IPS DF 6.9 (cell line): ENCODE measurements at places on chromosomes 6 and 20.

- peaks cover 2% of the 10 kb centered on the region; the same call in 1 of the 2 replicates for H3K4me1 ChIP-seq
- no peaks in the 10 kb centered on the region for H3K27me3 ChIP-seq
- no peak overlapping the region for H3K27ac ChIP-seq
- H3K4me3 ChIP-seq = no peak overlapping the region
Measured at GRCh38 chr6:52331793-52332457, 30.0 kb upstream of the PAQR8 start.

GRCh38 chr6:110214338-110214737 lies 34.1 kb downstream of the CDC40 start:
- DNase-seq = no peak
- H3K36me3 ChIP-seq = peaks cover 3% of the 10 kb centered on the region; the same call in 1 of the 2 replicates
- no peak overlapping the region for H3K4me3 ChIP-seq
- no peak overlapping the region for H3K27ac ChIP-seq

DNA sequence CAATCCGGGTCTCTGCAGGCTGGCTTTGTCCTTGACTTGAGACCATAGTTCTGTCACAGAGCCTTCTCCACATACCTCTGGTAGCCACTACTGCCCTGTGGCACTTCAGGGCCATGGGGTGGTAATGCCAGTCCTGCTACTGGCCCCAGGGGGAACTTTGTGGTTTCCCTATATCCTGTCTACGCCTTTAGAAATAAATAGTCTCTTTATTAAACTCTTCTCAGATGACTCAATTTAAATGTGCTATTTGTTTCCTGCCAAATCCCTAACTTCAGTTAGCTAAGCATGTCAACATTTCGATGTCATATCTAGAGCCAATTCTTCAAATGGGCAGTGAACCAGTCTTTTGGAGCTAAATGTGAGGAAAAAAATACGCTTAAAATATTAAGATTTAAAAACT lies 60.1 kb downstream of the SEL1L2 start:
- no peaks in the 10 kb centered on the region for H3K27me3 ChIP-seq
- no peak overlapping the region for H3K4me3 ChIP-seq
- H3K27ac ChIP-seq = no peak overlapping the region
- H3K4me1 ChIP-seq = no peaks in the 10 kb centered on the region
- no peak for DNase-seq

DNA sequence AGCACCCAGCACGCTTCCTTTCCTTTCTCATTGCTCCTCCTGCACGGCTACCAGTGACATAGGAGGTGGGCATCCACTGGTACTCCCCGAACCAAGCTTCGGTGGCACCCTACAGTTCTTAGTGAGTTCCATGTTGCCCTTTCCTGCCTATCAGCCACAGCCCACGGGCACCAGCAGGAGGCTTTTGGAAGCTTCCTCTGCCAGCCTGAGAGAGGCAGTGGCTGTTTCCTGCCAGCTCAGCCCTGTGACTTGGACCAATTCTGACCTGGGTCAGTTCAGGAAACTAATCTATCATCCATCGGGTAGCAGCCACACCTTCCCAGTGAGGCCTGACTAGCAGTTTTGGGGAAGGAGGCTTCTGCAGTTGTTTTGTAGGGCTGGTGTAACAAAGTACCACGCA lies 176.4 kb upstream of the UST start:
- no peaks in the 10 kb centered on the region for H3K27me3 ChIP-seq
- peaks cover 1% of the 10 kb centered on the region; the same call in 1 of the 2 replicates for H3K4me1 ChIP-seq

DNA sequence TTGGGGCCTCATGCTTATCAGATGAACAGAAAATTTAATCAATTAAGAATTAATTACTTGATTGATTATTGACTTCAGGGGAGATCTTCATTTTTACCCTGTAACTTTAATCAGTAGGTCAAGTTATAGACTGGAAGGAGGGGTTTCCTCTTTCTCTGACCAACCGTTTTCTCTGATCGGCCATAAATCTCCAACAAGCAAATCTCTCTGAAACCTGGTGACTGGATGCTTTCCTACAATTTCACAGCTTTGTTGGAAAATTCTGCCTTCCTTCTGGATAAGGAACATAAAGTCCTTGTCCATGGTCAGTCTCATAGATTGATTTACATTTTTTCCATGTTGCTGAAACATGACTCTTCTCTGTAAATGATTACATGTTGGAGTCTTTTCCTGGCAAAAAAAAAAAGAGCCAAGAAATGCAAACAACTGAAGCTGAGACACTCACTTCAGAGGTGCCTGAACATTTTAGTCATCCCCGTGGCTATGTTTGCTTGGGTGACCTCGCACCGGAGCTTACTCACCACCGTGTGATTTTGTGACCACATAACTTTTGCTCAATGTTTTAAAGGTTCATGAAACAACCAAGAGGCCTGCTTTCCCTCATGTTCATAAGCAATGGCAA lies 31.0 kb downstream of the IRF4 start:
- no peaks in the 10 kb centered on the region for H3K27me3 ChIP-seq
- H3K4me3 ChIP-seq = no peak overlapping the region
- no peaks in the 10 kb centered on the region; the same call in 1 of the 2 replicates for H3K36me3 ChIP-seq
- DNase-seq = no peak
- no peak overlapping the region for H3K27ac ChIP-seq
- H3K4me1 ChIP-seq = no peaks in the 10 kb centered on the region

- no peak overlapping the region for H3K4me3 ChIP-seq
- DNase-seq = no peak
- no peak overlapping the region for H3K27ac ChIP-seq
- H3K36me3 ChIP-seq = no peaks in the 10 kb centered on the region
Measured at GRCh38 chr20:6355754-6356451, 233.1 kb upstream of the FERMT1 start.

GRCh38 chr6:70668499-70668812 lies 773 bp downstream of the SMAP1 start:
- H3K4me3 ChIP-seq = peak overlapping the region; percentile 74; the same call in 1 of the 2 replicates
- H3K4me1 ChIP-seq = no peaks in the 10 kb centered on the region
- no peak for DNase-seq
- no peak overlapping the region for H3K27ac ChIP-seq
- H3K27me3 ChIP-seq = no peaks in the 10 kb centered on the region
- H3K36me3 ChIP-seq = no peaks in the 10 kb centered on the region

GRCh38 chr6:142343938-142344337 lies 42.1 kb downstream of the ADGRG6 start:
- no peaks in the 10 kb centered on the region for H3K36me3 ChIP-seq
- no peaks in the 10 kb centered on the region for H3K27me3 ChIP-seq
- H3K27ac ChIP-seq = no peak overlapping the region
- H3K4me3 ChIP-seq = no peak overlapping the region
- no peaks in the 10 kb centered on the region for H3K4me1 ChIP-seq

- H3K36me3 ChIP-seq = no peaks in the 10 kb centered on the region
- H3K27me3 ChIP-seq = no peaks in the 10 kb centered on the region
- H3K27ac ChIP-seq = no peak overlapping the region
Measured at GRCh38 chr6:142518126-142518525, 216.3 kb downstream of the ADGRG6 start.

DNA sequence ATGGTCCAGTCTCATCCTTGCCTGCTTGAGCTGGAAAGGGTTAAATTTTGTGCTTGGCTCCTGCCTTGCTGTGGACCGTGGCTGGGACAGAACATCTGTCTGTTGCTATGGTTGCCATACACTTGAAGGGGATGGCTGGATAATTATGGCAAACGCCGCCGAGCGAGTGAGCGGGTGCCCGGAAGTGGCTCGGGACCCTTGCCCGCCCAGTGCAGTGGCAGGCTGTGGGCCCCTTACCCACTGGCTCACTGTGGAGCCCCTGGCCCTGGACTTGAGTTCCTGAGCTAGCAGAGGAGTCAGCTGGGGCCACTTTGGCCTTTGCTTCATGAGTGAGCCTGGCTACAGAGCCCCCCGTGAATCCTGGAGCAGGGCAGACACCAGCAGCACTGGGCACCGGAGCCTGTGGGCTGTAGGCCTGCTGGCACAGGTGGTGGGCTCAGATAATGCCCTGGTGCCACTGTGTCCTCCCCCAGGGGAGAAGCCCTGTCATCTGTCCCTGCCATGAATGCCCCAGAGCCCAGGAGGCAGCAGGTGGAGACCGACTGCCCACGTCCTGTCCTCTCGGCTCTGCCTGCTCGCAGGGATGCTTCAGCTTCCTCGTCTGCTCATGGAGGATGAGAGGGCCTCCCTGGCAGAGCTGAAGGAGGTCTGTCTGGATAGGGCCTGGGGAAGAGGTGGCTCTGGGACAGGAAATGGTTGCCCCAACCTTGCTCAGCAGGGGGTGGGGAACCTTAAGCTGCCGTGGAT lies 25.5 kb upstream of the NOL4L start:
- H3K27me3 ChIP-seq = no peaks in the 10 kb centered on the region
- H3K27ac ChIP-seq = no peak overlapping the region
- no peak overlapping the region for H3K4me3 ChIP-seq
- DNase-seq = no peak
- H3K36me3 ChIP-seq = no peaks in the 10 kb centered on the region

- no peak for DNase-seq
- no peaks in the 10 kb centered on the region; the same call in 1 of the 2 replicates for H3K4me1 ChIP-seq
- H3K27me3 ChIP-seq = no peaks in the 10 kb centered on the region
- no peak overlapping the region for H3K4me3 ChIP-seq
- no peak overlapping the region for H3K27ac ChIP-seq
Measured at GRCh38 chr6:72825315-72825911, 203.5 kb downstream of the KCNQ5 start.

DNA sequence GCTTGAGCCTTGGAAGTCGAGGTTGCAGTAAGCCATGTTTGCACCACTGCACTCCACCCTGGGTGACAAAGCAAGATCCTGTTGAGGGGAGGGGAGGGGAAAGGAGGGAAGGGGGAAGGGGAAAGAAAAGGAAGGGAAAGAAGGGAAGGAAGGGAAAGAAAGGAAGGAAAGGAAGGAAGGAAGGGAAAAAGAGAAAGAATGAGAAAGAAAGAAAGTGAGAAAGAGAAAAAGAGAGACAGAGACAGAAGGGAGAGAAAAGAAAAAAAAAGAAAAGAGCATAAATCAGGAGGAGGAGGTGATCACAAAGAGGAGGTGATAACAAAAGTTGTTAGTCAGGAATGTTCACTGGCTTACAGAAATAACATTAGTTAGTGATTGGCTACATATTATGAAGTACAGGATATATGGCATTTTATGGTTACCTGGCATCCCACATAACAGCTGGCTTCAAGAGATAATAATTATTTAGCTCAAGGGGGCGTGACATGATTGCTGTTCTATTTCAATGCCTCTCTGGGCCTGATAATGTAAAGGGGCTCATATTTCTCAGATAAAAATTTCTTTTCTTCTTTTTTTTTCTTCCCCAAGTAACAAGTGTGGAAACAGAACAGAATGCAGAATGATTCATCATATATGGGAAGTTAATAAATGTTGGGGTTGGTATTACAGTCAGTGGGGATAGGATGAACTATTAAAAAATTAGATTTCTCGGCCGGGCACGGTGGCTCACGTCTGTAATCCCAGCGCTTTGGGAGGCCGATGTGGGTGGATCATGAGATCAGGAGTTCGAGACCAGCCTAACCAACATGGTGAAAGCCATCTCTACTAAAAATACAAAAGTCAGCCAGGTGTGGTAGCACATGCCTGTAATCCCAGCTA lies 27.1 kb downstream of the SAMHD1 start:
- H3K4me1 ChIP-seq = no peaks in the 10 kb centered on the region
- H3K27me3 ChIP-seq = no peaks in the 10 kb centered on the region
- no peaks in the 10 kb centered on the region for H3K36me3 ChIP-seq
- H3K27ac ChIP-seq = no peak overlapping the region

- peaks cover 5% of the 10 kb centered on the region for H3K4me1 ChIP-seq
- no peak for DNase-seq
- H3K27me3 ChIP-seq = no peaks in the 10 kb centered on the region
Measured at GRCh38 chr6:138507977-138508675, 8.8 kb upstream of the NHSL1 start.

DNA sequence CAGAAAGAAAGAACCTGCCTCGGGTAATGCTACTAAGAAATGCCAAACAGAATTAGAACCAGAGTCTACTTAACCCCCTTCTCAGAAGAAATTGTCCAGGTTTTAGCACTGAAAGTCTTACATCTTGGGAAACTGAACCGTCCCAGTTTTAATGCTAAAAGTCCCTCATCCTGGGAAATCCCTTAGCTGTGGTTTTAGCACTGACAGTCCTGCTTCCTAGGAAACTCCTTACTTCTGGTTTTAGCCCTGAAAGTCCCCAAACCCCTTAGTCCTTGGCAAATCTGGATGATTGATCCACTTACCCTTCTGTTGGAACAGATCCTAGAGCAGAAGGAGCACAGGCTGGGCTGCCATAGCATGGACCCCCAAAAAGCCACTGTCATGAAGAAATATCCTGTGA lies 4.8 kb upstream of the TMEM14A start:
- H3K4me1 ChIP-seq = 0 out of 2 replicates have a peak, but pooled peaks cover 2% of the 10 kb centered on the region
- H3K27ac ChIP-seq = no peak overlapping the region
- H3K27me3 ChIP-seq = peaks cover 3% of the 10 kb centered on the region; the same call in 1 of the 2 replicates
- no peak for DNase-seq
- H3K4me3 ChIP-seq = no peak overlapping the region
- no peaks in the 10 kb centered on the region for H3K36me3 ChIP-seq

DNA sequence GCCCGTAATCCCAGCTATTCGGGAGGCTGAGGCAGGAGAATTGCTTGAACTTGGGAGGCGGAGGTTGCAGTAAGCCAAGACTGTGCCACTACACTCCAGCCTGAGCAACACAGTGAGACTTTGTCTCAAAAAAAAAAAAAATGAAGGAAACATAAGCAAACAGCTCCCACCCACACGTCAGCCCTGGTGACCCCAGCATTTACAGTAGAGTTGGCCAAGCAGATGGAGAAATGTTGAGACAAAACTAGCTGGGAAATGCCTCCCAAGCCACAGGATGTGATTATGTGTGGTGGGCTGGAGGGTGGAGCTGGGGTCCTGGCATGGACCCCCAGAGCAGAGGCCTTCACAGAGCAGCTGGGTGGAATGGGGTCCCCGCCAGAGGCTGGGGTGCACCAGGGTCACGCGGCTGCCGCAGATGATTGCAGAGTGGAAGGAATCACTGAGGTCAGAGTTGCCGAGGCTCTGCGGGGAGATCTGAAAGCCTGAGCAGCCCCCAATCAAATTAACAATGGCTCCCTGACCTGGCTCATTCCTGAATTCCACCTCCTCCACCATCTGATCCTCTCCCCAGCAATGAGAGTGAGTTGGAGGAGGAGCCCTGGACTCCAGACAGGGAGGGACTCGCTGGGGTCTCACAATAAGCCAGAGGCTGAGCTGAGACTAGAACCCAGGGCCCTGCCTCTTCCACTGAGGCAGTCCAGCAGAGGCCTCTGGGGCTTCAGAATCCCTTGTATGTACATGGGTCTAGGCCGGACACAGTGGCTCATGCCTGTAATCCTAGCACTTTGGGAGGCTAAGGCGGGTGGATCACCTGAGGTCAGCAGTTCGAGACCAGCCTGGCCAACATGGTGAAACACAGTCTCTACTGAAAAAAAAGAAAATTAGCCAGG lies 34.7 kb upstream of the TGM2 start:
- no peak overlapping the region for H3K27ac ChIP-seq
- H3K36me3 ChIP-seq = no peaks in the 10 kb centered on the region
- DNase-seq = no peak
- H3K27me3 ChIP-seq = no peaks in the 10 kb centered on the region

DNA sequence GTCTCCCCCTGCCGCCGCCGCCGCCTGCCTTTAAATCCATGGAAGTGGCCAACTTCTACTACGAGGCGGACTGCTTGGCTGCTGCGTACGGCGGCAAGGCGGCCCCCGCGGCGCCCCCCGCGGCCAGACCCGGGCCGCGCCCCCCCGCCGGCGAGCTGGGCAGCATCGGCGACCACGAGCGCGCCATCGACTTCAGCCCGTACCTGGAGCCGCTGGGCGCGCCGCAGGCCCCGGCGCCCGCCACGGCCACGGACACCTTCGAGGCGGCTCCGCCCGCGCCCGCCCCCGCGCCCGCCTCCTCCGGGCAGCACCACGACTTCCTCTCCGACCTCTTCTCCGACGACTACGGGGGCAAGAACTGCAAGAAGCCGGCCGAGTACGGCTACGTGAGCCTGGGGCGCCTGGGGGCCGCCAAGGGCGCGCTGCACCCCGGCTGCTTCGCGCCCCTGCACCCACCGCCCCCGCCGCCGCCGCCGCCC lies 474 bp downstream of the CEBPB start:
- H3K27me3 ChIP-seq = no peaks in the 10 kb centered on the region
- DNase-seq = no peak
- peak overlapping the region; percentile 56; the same call in 1 of the 2 replicates for H3K4me3 ChIP-seq
- H3K4me1 ChIP-seq = peaks cover 15% of the 10 kb centered on the region
- H3K27ac ChIP-seq = no peak overlapping the region
